Mesenteric fat pad (tissue), 1 donor: ENCODE measurements at places on chromosomes 3 and 15. TPM values are rescaled to one million over a fixed set of nuclear protein-coding genes. Genes with fewer than 3 reads are reported as not detected.

DNA sequence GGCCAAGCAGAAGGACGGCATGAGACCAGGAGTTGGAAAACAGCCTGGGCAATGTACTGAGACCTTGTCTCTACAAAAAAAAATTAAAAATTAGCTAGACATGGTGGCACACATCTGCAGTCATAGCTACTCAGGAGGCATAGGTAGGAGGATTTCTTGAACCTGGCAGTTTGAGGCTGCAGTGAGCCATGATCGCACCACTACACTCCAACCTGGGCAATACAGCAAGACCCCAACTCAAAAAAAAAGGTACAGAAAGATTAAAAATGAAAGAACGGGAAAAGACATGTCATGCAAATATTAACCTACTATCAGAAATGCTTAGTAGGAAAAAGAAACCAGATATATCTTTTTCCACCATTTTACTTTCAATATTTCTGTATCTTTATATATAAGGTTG, 99.6 kb upstream of the ATP11B start:
- no peak for DNase-seq

- no peak for DNase-seq
These were observed 846.6 kb downstream of the MCTP2 start for GRCh38 chr15:95078003-95078402.

DNA sequence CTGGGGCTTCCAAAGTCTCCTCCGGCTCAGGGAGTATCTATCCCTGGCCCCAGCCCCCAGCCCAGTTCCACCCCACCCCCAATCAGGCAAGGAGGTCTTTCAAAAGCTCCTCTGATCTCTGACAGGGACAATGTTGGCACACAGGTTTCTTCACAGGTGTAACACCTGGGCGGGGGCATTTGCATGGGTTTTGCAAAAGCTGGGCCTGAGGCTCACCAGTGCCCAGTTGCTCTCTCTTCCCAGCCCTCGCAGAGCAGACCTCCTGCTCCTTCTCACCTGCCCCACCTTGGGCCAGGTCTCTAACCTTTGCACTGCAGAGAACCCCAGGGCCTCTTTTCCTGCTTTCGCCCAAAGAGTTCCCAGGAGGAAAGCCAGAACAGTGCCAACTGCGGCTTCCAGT, 8.6 kb upstream of the CSK start:
- no peak for DNase-seq

DNA sequence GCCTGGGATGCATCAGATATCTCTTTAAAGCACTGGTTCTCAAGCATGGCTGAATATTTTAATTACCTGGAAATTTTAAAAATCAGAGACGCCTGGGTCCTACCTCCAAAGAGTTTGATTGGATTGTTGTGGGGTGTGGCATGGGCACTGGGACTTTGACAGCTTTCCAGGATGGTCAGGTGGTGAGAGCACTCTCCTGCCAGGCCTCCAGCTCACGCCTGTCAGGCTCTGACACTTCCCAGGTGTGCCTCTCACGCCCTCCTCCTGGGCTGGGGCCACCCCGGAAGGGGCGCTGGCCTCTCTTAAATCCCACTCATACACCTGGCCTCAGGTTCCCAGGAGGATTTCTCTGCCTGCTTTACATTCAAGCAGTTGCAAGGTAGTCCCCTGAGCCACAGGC, 48.5 kb downstream of the AMOTL2 start:
- peak; percentile 75 for DNase-seq

GRCh38 chr15:100301910-100302431, 39.8 kb downstream of the ADAMTS17 start:
- DNase-seq, result no peak

STRA6 gene
- total RNA-seq, result not detected

DNA sequence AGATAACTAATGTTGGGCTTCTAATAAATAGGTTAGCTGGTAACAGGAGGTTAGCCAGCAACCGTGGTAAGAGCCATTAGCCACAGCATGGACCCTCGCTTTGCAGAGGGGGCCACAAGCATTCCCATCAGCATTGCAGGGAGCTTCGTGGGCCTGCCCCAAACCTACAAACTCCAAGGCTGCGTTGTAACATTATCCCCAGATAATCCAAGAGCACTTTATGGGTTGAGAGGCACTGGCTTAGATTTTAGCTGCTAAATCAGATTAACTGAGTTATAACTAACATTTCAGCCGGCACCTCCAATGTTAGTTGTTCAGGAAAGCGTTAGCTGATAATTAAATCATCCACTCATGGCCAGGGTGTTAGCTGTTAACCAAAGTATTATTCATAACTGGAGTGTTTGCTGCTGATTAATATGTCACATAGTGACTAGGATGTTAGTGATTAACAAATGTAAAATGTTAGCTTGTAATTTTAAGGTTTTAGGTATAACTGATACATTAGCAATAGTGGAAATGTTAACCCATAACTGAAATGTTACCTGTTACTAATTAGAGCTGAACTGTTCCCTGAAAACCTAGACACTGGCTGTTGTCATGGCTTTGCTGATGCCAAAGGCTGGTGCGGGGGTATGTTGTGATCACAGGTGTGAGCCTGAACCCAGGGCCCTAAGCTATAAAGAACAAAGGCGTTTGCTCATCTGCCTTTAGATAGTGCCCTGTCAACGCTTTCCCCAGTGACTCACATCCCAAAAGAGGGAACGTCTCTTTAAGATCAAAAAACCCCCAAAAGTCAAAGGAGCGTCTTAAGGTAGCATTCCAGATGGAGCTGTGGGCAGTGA, 56.2 kb downstream of the SLC6A6 start:
- no peak for DNase-seq

DNA sequence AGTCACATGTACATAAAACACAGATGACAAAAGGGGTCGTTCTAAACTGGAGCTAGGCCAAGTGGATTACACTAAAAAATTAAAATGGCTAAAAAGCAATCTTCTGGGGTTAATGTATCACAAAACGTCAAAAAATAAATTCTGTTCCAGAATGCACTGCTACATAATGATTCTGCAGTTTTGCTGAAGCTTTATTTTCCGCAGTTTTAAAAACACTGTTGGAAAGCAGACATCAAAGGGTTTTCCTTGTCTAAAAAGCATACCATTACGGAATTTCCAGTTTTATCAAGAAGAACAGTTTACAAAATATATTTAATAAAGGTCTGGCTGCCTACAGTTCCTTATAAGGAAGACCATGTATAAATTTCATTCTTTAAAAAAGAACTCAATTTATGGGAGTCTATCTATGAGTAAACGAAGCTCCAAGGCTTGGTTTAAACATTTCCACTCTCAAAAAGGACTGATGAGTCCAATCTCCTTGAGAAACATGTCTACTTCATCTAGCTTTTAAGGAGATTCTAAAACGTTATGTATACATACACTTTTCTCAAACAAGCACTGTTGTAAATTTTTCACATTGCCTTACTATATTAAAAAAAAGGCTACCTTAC, 1.3 kb downstream of the DMXL2 start:
- no peak for DNase-seq

TMEM212 gene
- not detected for total RNA-seq

GRCh38 chr15:88606070-88606794, 14.9 kb upstream of the AEN start:
- DNase-seq, result no peak

DNA sequence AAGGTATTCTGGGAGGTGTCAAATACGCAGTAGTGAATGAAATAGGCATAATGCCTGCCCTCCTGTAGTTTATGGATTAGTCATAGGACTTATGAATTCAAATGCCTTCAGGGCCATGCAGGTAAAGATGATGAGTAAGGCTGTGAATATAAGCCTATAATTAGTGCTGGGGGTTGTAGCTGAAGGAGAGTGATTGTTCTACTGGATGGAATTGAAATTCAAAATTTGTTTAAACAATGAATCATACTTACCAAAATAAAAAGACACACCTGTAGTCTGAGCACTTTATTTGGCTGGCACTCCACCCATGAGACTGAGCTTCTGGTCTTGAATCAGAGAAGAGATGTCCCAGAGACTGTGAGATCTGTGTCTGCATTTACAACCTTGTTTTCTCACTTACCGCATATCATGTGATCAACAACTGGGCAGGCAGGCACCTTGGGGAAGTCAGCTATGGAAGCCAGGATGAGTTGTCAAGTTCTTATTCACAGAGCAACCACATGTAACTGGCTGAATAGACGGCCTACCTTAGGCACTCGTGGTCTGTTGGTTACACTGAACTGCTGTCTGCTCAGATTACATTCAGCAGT, 291.8 kb downstream of the NAALADL2 start:
- DNase-seq, result no peak

GRCh38 chr3:64489361-64490044, 198.3 kb downstream of the ADAMTS9 start:
- DNase-seq, result no peak

DNA sequence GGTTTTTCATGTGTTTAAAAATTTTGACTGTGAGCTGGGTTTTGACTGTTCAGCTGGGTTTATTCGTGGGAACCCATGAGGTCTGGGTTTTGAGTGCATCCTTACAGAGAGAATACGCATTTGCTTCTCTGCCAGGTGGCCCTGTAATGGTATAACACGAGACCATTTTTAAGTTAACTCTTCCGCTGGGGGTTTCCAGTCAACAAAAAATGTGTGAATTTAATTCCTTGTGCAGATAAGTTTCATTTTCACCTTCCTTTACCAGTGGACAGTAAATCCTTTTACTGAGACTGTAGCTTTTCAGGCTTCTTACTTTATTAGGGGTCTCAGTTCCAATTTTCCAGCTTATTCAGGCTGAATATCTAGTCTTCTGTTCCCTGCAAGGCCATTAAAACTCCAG, 149.6 kb downstream of the OPA1 start:
- no peak for DNase-seq

DNA sequence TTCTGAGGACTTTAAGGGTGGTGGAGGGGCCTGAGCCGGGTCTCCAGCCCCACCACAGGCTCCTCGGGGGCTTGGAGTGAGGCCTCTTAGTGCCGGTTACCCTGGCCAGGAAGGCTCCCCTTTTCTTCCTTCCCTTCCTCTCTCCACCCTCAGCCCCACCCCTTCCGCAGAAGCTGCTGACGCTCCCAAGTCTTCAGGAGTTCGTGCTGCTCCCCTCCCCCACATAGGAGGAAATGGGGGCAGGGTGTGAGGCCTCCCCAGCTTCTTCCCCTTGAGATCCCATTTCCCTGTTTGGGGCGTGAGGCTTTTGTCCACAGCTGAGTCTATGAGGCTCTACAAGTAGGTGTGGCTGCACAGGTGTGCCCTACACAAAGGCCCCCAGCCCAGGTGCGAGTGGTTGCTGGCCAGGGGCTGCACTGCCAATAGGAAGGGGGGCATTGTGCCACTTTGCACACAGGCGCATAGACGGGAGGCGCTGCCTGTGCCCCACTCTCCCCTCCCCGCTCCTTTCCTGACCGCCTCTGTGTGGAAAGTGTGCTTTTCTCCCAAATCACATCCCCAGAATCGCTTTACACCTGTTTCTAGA, 915 bp upstream of the CALML4 start:
- no peak for DNase-seq

- DNase-seq, result no peak
These were observed 487.6 kb downstream of the NAALADL2 start for GRCh38 chr3:175346573-175347356.

GRCh38 chr3:111882799-111883198, 23.7 kb downstream of the PHLDB2 start:
- no peak for DNase-seq

GRCh38 chr3:194532591-194532990, 45.8 kb upstream of the ATP13A3 start:
- DNase-seq, result no peak

SEMA3F gene
- total RNA-seq, result 51.5 TPM

- DNase-seq, result no peak
These were observed 27.5 kb upstream of the MAPKBP1 start for GRCh38 chr15:41746802-41747201.

GRCh38 chr3:147414390-147415138, 5.4 kb downstream of the ZIC1 start:
- no peak for DNase-seq

- no peak for DNase-seq
These were observed 131.3 kb upstream of the SNRPN start for GRCh38 chr15:24823473-24823872.

GRCh38 chr15:51382787-51383186, 41.3 kb downstream of the GLDN start:
- DNase-seq, result no peak

GRCh38 chr3:115228266-115228665, 81.2 kb upstream of the ZBTB20 start:
- DNase-seq, result no peak

DNA sequence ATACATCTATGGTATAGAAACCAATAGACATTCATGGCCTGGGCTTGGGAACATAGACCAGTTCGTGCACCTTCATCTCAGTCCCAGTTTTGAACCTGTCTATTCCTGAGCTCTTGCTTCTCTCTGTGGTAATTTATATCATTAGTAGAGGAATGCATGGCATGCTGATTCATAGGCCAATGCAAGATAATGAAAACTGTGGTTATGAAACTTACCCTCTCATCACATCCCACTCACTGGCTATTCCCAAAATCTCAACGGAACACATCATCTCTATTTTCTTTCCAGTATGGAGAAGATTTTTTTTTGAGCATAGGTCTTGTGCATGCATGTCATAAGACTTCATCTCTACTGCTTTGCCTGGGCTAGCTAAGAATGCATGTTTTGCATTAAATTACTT, 18.7 kb upstream of the P2RY12 start:
- DNase-seq, result no peak

MYLK gene
- total RNA-seq, result 80.3 TPM

- no peak for DNase-seq
These were observed 136.5 kb upstream of the TSC22D2 start for GRCh38 chr3:150271591-150271960.

U2SURP gene
- 68.2 TPM for total RNA-seq

MRAS gene
- 232 TPM for total RNA-seq

GRCh38 chr3:3016226-3016625, 93.9 kb downstream of the IL5RA start:
- no peak for DNase-seq

- DNase-seq, result no peak
These were observed 265.1 kb downstream of the FOXP1 start for GRCh38 chr3:71318458-71318827.

RHCG gene
- total RNA-seq, result 5.7 TPM

PTX3 gene
- 618 TPM for total RNA-seq

GRCh38 chr3:43914269-43914668, 223.5 kb downstream of the ABHD5 start:
- DNase-seq, result no peak

- DNase-seq, result no peak
These were observed 118.0 kb downstream of the ABI3BP start for GRCh38 chr3:100875239-100875638.

GRIP2 gene
- 0.71 TPM for total RNA-seq

RTP4 gene
- 1.6 TPM for total RNA-seq

ZCWPW2 gene
- total RNA-seq, result 0.51 TPM

DNA sequence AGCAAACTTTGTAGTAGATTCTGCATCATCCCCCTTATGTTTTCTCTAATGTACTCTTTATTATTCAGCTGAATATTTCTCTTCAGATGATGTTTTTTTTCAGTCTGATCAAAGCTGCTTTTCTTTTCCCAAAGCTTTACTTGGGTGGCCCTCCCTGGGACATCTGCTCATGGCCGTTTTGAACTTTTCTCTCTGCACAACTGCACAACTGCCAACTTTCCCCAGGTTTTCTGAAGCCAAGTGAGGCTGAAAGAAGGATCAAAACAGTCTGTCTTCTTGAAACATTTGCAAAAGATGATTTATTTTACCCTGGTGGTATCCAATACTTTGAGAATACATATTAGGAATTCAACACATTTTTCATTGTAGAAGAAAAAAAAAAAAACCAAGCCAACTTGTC, 43.0 kb downstream of the GASK1A start:
- no peak for DNase-seq
